ENCODE measurements at places on chromosomes 1 and 21. TPM values are rescaled to one million over a fixed set of nuclear protein-coding genes. Genes with fewer than 3 reads are reported as not detected.

EPHA10 gene
- 0.31 TPM for total RNA-seq

HCN3 gene
- 3.4 TPM for total RNA-seq

GOLT1A gene
- 0.50 TPM for total RNA-seq

ARHGEF16 gene
- total RNA-seq: 4.1 TPM

CD34 gene
- 0.29 TPM for total RNA-seq

DNA sequence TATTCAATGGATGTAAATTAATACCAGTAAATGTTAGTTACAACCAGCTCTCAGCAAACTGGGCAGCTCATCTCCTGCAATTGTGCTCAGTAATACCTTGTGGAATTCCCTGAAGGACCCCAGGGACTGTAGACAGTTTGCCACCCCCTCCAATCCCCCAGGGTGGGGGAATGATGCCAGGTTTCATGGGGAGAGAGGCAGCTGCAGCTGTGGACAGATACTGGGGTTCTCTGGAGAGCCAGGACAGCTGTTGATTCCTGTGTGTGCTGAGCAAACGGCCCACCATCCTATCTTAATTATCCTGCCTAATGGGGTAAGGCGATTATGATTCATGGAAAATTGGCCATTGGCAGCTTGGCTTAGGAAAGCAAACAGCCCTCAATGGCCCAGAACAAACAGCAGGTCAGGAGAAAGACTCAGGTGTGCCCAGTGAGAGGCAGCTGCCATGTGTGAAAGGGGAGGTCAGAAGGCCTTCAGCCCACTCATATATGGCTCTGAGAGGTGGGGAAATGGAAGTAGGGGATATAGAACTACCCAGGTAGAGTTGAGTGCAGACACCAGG lies 148.9 kb upstream of the CTTNBP2NL start:
- no peak overlapping the region for H3K4me3 ChIP-seq
- DNase-seq: no peak
- no peaks in the 10 kb centered on the region for H3K36me3 ChIP-seq
- no peaks in the 10 kb centered on the region for H3K4me1 ChIP-seq

DNA sequence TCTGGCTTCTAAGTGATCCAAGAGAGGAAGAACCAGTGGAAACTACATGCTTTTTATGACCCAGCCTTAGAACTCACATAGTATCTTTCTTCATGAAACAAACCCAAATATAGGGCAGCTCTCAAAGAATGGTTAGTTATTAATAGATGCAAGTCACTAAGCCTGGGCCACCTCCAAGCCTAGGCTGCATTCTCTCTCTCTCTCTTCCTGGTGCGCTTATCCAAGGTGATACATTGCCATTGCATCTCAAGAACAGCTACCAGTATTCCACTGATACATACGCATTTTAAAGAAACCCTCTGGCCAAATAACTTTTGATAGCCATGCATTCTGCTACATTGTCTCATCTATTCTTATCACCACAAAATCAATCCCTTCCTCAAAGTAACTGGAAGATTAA lies 455.6 kb upstream of the ADGRL2 start:
- no peaks in the 10 kb centered on the region for H3K36me3 ChIP-seq
- no peaks in the 10 kb centered on the region for H3K27me3 ChIP-seq
- no peak for DNase-seq

DNA sequence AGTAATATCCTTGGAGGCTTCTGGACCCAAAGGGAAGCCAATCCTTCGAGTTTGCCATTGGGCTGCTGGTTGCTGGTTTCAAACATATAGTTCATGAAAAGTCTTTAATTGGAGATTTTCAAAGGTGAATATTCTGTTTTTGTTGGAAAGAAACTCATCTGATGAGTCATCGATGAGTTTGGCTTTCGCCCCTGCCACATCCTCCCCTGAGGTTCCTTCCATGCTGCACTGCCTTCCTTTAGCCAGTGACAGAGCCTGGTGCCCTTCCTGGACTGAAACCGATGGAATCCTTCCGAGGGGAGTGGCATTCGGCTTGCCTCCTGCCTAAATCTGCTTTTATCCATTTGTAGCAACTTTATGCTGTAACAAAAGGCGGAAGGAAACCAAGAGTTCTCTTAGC lies 550.0 kb downstream of the KIF26B start:
- no peaks in the 10 kb centered on the region for H3K27me3 ChIP-seq
- H3K27ac ChIP-seq: no peak overlapping the region
- DNase-seq: peak; percentile 70
- H3K4me1 ChIP-seq: peaks cover 10% of the 10 kb centered on the region

DNA sequence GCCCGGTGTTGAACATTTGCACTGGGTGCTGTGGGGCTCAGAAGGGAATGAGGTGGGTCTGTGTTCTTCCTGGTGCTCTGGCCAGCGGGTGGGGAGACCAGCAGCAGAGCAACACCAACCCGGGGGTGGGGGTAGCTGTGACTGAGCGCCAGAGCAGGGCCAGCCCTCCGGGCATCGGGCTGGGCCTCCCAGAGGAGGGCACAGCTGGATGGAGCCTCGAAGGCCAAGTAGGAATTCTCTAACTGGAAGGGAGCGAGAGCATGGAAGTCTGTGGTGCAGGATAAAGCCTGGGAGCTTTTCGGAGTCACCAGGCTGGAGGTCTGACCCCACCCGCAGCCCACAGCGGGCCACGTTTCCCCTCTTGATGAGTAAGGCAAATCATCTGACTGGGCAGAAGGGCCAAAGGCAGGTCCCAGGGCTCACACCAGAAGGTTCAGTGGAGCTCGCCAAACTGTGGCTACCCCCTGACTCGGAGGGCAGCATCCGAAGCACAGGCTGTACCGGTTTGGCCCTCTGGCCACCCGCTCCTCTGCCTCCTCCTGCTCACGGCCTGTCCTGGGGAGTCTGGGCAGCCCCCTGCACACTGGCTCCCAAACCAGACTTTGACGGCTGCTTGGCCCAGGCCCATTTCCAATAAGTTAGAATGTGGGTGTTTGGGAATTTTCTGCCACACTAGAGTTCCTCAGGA lies 18.8 kb downstream of the SLC1A7 start:
- H3K27ac ChIP-seq: no peak overlapping the region
- no peaks in the 10 kb centered on the region for H3K36me3 ChIP-seq
- peak; percentile 80 for DNase-seq
- peaks cover 20% of the 10 kb centered on the region for H3K4me1 ChIP-seq
- H3K4me3 ChIP-seq: no peak overlapping the region
- H3K27me3 ChIP-seq: no peaks in the 10 kb centered on the region

GRCh38 chr1:105636052-105636451 lies 1420.4 kb upstream of the PRMT6 start:
- no peaks in the 10 kb centered on the region for H3K36me3 ChIP-seq
- no peaks in the 10 kb centered on the region for H3K27me3 ChIP-seq
- H3K4me3 ChIP-seq: no peak overlapping the region
- H3K27ac ChIP-seq: no peak overlapping the region
- H3K4me1 ChIP-seq: no peaks in the 10 kb centered on the region
- DNase-seq: no peak

GRCh38 chr1:2061065-2061778 lies 11.0 kb downstream of the PRKCZ start:
- no peaks in the 10 kb centered on the region for H3K36me3 ChIP-seq
- H3K27ac ChIP-seq: no peak overlapping the region
- H3K27me3 ChIP-seq: no peaks in the 10 kb centered on the region
- DNase-seq: no peak
- no peak overlapping the region for H3K4me3 ChIP-seq

DNA sequence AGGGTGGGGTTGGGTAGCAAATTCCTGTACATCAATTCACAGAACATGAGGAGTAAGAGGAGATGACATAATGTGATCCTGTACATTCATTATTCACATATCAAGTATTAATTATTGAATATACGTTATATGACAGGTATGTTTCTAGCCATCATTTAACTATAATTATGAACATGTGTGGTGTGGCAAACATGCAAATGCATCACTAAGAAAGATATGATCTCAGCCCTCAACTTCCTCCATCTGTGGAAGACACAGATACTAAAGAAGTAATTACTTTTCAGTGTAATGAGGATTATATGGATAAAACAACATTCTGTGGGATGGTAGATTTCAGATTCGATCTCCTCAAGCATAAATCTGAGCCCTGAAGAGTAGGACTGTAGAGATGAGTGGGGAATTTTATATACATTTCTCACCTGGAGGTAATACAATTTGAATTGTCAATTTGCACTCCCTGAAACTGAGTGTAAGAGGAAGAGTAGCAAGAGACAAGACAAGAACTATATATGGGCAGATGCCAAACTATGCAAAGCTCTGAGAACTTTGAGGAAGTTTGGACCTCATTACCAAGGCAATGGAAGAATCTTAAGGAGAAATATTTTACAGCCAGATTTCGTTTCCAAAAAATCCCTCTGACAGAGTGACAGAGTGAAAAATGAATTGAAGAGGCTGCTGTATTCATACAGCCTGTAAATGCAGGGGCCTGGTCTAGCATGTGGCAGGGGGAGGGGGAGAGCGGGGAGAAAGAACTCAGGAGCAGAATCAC lies 275.5 kb downstream of the TPR start:
- H3K27ac ChIP-seq: no peak overlapping the region
- H3K4me3 ChIP-seq: no peak overlapping the region
- DNase-seq: no peak
- no peaks in the 10 kb centered on the region for H3K36me3 ChIP-seq

GRCh38 chr21:28426545-28426944 lies 566.1 kb downstream of the LTN1 start:
- no peak for DNase-seq
- no peak overlapping the region for H3K27ac ChIP-seq
- no peaks in the 10 kb centered on the region for H3K36me3 ChIP-seq
- no peaks in the 10 kb centered on the region for H3K27me3 ChIP-seq
- H3K4me1 ChIP-seq: no peaks in the 10 kb centered on the region
- H3K4me3 ChIP-seq: no peak overlapping the region
